GOT3 (cell line): ENCODE measurements at places on chromosomes 6 and 20.

GRCh38 chr6:66230591-66230990 is 523.6 kb upstream of the EYS start:
- no peak for DNase-seq

GRCh38 chr6:154218301-154218700 is 138.3 kb downstream of the IPCEF1 start:
- no peak for DNase-seq

- no peak for DNase-seq
Measured at GRCh38 chr6:169450097-169450496, 196.5 kb upstream of the THBS2 start.

GRCh38 chr20:56423886-56424285 is 11.8 kb downstream of the CASS4 start:
- no peak for DNase-seq

- DNase-seq = no peak
Measured at GRCh38 chr6:114327074-114327473, 15.7 kb downstream of the HS3ST5 start.

- DNase-seq = no peak
Measured at GRCh38 chr6:167056370-167056769, 57.2 kb downstream of the CEP43 start.

DNA sequence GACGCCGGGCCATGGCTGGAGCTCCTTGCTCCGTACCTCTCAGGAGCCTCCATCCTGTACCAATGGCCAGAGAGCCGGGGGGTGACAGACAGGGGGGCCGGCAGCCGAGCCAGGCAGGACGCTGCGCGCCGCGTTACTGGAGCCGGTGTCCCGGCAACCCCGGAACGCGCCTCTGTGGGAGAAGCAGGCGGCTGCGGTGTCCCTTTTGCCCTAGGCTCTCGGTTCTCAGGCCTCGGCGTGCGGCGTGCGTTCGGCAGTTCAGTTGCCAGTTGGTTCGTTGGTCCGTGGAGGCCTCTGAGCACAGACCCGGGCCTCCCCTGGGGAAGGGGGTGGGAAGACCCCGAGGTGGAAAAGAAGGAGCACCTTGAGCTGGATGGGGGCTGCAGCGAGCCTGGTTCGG is at the start of gene SPATS1:
Gene SPATS1, plus strand, starts transcription at position 162 of the 400 bp plus-strand sequence. CDS start 446 bp downstream, outside the sequence.
- DNase-seq = no peak

DNA sequence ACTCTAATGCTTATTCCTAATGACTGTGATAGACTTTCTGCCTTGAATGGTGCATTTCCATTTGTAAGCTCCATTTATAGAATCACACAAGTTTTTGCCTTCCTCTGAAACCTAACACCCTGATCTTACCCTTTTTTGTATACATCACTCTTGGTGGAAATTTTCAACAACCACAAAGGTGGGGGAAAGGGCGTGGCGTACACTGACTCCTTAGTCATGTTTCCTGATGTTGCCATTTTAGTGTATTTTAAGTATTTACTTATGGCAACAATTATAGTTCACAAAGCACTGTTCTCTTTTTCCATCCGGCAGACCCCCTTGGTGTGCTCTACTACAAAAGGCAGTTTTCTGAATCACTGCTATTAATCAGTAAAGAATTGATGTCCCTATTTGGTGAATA is 92.0 kb downstream of the ATXN1 start:
- no peak for DNase-seq

GRCh38 chr20:967796-968742 is 34.0 kb downstream of the RSPO4 start:
- no peak for DNase-seq

GRCh38 chr6:130754786-130755367 is 72.3 kb upstream of the SMLR1 start:
- DNase-seq = no peak

DNA sequence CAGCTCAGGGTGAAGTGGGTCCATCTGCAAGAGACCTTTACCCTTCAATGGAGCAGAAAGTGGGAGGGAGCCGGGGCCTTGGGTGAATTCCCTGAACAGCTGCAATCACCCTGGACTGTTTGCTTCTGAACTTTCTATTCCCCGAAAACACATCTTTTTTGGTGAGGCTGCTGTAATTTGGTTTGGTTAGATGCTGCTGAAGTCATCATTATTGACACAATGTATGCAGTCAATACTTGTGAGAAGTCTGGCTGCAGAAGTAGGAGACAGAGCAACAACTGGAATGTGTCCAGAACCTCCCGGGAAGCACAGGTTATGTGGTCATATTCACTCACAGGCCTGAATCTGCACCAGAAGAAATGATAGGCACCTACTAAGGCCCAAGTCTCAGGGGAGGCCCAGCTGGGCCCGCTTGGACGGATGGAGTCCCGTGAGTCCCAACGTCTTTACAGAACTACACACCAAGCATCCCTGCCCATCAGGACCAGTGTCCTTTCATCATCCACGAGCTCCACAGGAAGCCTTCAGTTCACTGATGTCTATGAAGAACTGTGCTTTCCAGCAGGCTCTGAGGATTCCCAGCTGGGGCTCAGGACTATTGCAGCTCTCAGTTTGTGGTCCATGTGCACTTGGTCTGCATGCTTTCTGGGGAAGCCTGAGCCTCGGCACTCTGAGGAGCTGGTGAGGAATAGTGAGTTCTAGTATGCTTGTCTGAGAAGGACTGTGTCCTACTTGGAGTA is 177.6 kb downstream of the THBS2 start:
- no peak for DNase-seq

DNA sequence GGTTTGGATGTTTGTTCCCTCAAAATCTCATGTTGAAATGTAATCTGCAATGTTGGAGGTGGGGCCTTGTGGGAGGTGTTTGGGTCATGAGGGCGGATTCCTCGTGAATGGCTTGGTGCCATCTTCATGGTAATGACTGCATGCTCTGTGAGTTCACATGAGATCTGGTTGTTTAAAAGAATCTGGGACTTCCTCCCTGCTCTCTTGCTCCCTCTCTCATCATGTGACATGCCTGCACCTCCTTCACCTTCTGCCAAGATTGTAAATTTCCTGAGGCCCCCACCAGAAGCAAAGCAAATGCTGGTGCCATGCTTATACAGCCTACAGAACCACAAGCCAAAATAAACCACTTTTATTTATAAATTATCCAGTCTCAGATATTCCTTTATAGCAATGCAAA is 250.3 kb upstream of the PLN start:
- no peak for DNase-seq

DNA sequence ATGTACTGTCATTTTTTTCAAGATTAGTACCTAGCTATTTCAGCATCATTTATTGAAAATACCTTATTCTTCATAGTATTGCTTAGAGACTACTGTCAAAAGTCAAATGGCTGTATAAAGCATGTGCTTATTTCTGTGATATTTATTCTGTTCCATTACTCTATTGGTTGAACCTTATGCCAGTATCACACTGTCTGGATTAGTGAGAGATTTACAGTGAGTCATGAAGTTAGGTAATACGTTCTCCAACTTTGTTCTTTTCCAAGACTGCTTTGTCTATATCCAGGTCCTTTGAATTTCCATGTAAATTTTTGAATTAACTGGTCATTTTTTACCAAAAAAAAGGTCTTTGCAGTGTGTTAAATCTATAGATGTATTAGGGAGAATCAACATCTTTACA is 18.6 kb upstream of the RNF217 start:
- no peak for DNase-seq

DNA sequence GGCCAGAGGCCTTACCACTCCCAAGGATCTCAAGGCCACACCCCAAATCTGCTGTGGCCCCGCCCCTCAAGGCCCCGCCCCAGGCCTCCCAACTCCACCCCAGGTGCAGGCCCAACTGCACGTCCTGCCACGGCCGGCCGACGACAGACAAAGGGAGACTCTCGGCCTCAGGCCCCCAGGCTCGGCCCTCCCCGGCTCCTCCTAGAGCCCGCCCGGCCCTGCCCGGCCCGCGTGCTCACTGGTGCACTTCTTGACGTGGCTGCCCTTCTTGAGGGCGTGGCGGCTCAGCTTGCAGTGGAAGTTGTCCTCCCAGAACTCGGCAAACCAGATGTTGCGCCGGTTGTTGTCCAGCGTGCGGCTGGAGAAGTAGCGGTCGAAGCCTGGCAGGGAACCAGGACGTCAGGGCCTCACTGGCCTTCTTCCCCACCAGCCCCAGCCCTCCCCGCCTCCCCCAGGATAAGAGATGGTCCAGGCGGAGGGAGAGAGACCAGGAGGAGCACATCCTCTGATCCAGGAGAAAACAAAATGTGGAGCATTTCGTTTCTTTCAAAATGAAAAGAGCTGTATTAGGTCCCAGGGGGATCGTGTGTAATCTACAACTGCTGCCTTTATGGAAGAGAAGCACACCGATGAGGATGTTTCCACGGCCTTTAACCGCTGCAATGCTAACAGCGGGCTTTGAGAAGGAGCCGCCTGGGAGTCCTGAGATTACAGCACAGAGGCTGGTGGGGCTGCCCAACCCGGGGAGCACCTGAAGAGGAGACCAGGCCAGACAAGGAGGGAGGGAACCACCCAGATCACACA is 89.4 kb downstream of the GRM4 start:
- DNase-seq = no peak

GRCh38 chr20:62367633-62368391 is 700 bp upstream of the LAMA5 start:
- DNase-seq = no peak

DNA sequence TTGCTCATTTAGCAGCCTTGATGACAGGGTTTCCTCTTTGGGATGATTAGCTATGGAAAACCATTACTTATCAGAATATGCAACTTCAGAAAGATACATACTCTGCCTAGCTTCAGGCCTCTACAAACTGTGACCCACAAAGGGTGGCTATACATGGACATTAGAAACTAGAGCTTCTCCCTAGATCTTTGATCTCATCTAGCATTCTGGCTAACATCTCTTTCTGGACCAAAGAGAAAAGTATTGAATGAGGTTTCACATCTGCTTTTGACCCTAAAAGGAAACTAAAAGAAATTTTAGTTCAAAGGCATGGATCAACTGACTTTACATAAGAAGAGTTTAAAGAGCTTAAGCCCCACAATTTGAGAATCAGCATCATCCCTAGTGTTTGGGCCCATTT is 12.4 kb upstream of the HMGN3 start:
- no peak for DNase-seq

DNA sequence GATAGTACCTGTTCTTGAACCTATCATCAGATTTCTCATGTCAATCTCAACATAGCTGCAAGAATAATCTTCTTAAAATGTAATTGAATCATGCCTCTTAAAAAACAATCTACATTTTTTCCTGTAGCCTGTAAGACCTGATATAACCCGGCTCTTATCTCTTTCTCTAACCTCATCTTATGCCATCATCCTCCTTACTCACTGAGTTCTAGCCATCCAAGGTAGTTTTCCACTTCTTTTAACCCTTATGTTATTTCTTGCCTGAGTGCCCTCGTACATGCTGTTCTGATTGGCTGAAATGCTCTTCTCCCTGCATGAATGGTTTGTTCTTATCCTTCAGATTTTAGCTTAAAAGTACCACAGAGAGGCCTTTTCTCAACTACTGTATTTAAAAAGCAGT is 16.4 kb downstream of the SLC17A5 start:
- no peak for DNase-seq

DNA sequence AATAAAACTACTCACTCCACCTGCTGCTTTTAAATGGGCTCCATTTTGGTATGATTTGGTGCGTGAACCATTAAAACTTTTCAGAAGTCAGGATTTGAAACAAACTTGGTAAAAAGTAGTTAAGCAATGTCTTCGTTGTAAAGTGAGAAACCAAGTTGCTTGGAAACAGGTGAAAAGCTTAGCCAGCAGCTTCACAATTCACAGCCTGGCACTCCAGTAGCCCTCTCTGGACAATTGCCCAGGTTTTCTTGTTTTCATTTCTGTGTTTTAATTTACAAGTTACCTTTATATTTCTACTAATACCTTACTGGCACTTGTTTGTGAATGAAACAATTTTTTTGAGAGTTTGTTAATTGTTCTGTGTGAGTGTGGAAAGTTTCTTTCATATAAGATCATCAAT is 12.8 kb downstream of the NT5E start:
- DNase-seq = no peak

DNA sequence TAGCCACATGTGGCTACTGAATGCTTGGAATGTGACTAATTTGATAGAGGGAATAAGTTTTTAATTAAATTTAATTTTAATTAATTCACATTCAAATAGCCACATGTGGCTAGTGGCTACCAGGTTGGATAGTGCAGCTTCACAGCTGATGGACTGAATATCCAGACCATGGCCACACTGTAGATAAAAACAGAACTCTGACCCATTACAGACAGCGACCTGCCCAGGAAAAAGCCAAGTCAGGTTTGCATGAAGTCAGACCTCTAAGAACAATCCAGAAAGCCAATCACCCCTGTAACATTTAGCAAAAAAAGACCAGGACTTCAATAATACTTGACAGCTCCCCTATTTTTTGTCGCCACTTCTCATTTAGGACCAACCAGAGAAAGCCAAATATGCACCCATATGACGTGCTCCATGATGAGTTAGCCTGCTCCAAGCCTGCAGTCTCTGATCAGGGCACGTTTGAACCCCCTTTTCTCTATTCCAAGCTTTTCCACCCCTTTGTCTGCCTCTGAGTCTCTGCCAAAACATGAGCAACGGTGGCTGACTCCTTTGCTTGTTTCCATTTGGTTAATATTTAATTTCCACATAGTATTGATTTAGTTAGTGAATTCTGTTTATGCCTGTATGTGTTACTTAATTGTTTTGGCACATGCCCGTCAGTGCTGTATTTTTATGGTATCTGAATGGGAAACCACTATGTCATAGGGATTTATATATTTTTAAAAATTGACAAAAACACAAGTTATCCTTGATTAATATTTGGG is 636.3 kb downstream of the UTRN start:
- DNase-seq = no peak

- DNase-seq = no peak
Measured at GRCh38 chr20:45069261-45069660, 31.7 kb downstream of the KCNS1 start.

DNA sequence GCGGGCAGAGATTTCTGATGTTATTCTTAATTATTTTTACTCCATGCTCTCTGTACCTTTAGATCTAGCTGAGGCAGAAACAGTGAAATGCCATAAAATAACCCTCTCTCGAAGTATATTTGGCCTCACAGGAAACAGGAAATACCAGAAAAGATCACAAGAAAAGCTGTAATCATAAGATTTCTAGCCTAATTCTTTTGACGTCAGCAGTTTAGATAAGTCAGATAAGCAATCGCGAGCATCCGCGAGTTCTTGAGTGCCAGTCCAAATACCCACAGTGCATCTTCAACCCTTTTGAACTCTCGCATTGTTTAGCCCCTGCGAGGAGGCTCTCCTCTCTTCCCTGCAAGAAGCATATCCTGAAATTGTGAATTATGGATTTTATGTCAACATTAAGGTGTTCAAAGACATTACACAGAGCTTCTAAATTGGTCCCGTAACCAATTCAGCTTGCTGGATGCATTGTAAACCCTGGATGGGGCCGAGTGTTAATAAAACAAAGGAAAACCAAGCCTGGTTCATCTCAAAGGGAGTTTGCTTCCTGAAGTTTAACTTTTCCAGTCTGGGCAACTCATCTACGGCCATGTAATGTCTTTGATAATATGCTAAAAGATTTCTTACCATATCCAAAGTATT is 198.9 kb downstream of the MTFR2 start:
- DNase-seq = no peak

- DNase-seq = no peak
Measured at GRCh38 chr6:49555951-49556350, 5.5 kb downstream of the C6orf141 start.

- no peak for DNase-seq
Measured at GRCh38 chr20:62625921-62626547, 16.3 kb upstream of the SLCO4A1 start.

- no peak for DNase-seq
Measured at GRCh38 chr20:50893620-50894019, 37.6 kb downstream of the ADNP start.
